ENCODE measurements at places on chromosomes 5 and 9.

- no peak for DNase-seq
Measured at GRCh38 chr5:180153991-180154390, 55.0 kb downstream of the RASGEF1C start.

DNA sequence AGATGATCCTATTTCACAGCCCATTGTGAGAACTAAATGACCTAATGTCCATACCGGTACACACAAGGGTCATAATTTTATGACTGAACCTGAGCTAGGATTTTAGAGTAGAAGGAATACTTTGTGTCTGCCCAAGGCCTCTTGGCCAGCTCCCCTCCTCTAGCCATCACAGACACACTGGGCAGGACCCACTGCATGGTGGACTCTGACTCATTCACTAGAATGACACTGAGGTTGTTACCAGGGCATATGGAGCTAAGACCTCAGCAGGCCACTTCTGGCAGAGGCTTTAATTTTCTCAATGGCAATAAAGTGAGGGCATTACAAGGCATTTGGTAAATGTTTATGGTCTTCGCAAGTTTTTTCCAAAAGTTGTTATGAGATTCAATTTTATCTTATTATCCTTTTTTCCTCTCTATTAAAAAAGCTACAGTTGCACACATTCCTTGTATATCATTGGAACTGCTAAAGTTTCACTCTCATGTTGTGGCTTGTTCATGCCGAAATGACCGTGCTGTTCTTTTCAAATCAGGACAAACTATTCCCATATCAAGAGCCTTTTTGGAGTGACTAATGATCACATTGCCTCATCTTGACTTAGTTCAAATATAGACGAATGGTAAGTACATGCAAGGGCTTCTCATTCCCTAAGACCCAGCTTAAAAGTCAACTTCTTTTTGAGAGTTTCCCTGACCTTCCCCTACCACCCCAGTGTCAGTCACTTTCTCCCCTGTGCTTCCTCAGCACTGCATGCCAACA, 595.7 kb downstream of the ACTL7B start:
- no peak for DNase-seq

GRCh38 chr9:87309236-87309635, 188.4 kb upstream of the DAPK1 start:
- DNase-seq = no peak

- no peak for DNase-seq
Measured at GRCh38 chr5:126972062-126972895, 58.1 kb downstream of the MARCHF3 start.

DNA sequence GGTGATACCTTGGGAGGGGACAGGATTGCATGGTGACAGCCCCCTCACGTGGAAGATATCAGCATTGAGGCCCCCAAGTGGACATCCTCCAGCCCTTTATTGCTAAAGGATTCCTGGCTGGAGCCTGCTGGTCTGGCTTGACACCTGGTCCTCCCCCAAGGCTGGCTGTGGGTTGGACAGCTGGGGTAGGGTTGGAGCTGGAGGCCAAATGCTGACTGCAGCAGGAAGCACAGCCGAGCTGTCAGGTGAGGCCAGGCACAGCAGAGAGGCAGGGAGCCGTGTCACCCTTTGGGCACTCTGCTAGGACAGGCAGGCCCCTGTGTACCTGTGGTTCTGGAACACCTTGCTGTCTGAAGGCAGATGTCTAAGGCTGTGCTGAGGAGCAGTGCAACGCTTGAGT, 2.2 kb downstream of the CACFD1 start:
- DNase-seq = no peak

GRCh38 chr5:12141496-12141895, 237.2 kb upstream of the CTNND2 start:
- no peak for DNase-seq

DNA sequence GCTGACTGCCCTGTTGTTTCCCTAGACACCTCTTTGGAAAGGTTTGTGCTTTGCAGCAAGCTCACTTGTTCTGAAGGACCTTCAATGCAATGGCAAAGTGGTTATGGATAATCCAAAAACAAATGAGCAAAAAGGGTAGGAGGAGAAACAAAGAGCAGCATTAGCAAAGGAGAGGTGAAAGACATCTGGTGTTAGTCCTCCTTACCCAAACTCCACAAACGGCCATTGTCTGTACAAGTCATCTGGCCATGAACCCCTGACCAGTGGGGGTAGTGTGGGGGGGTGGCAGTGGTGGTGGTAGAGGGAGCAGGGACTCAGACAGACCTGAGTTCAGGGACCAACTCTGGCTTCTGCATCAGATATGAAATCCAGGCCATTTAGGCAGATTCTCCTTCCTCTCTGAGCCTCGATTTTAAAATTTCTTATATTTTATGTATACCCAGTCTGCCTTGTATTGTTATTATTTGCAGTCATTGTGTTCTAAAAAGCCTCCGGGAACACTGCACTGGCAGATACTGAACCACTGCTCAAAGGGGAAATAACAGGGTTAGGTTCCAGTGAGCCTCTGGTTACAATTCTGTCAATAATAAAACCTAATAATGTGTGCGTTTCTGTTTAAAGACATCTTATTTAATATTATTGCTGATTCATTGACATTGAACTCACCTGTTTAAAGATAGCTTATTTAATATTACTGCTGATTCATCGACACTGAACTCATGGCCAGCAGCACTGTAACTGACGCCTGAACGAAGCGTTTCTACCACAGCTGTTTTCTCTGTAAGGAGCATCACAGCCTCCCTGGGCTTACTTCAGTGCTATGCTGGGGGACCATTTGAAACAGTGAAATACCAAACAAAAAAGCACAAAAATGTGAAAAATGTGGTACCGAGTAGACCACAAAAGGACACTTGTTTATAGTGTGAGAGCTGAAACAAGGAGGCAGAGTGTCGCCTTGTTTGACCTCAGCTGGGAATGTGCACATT, 156.0 kb downstream of the SEC61B start:
- DNase-seq = no peak

DNA sequence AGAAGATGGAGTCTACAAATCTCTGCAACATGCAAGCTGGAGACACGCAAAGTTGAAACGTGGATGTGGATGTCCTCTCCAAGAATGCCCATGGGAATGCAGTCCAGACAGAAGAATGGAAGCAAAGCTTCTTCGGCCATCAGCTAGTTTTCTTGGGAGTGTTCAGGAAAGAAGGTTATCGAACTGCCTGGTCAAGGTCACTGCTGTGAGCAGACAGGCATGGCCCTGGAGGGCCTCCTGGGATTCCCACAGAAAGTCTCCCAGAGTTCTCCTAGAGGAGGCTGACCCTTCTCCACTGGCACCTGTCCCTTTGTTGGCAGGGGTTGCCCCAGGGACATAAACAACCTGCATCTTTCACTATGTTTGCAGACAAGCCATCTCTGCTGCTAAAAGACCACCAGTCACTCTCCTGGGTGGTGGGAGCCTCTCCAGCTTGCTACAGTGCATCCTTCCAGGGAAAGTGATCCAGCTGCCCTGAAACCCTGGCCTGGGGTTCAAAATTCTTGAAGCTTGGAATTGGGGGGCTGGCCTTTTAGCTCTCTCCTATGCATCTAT, 265.8 kb downstream of the SYK start:
- no peak for DNase-seq

DNA sequence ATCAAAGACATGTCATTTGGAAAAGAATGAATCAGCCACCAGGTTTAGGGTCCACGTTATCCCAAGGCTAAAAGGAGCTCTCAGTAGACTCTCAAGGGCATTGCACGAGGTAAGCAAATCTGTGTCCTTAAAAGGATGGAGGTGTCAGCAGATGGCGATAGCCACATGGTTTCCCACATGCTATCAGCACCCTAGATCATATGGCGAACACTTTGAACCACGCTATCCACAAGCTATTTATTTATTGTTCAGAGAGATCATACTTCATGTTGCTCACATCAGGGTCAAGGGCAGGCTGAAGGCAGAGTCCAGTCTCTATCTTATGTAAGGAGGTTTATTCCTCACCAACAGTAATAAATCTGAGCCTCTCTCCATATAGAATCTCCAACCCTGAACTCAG, 43.7 kb downstream of the CDH6 start:
- no peak for DNase-seq

- no peak for DNase-seq
Measured at GRCh38 chr9:98101868-98102273, 17.2 kb downstream of the TRIM14 start.
